Esophagus squamous epithelium (tissue), 5 donors: ENCODE measurements at places on chromosomes 7 and 10.

DNA sequence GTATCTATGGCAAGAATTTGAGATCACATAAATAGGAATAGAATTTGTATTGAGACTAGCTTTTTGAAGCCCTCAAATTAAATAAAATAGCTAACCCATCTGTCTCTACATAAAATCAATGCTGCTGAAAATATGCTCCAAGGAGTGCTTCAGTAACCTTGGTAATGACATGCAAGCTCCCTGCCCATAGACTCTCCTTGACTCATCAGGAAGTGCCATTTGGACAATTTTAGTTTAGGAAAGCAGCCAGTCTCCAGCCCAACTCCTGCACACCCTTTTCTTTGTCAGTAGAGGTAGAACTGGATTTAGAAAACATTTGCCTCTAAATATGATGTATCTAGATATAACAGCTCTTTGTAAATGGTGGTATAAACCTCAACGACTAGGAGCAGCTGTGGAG is 69.9 kb upstream of the PTPRZ1 start:
- DNase-seq: no peak

- no peak for DNase-seq
Measured at GRCh38 chr10:94200146-94200837, 162.4 kb downstream of the NOC3L start.

DNA sequence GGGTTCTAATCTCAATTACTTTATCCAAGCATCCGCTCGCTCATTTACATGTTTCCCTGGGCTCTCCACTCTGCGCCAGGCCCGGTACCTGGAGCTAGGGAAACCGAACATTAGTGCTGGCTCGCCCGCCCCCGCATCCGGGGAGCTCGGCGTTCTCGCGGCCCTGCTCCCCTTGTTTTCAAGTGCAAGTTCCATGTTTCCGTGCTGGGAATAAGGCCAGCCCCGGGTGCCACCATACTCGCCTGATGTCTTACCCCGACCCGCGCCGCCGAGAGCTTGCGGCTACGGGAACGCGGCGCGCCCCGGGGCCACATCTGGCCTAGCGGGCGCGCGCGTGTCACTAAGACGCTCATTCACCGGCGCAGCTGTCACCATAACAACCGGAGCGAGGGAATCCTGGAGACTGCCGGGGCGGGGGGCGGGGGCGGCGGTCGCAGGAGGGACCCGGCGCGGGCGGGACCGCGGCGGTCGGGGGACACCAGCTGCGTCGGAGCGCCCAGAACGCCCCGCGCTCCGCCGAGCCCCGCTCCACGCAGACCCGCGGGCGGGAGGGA is at the start of gene NEURL1:
Gene NEURL1, plus strand, starts transcription at position 344 of the 554 bp plus-strand sequence. CDS start 683 bp downstream, outside the sequence.
- DNase-seq: no peak

GRCh38 chr10:73964743-73965142 is 33.2 kb upstream of the VCL start:
- no peak for DNase-seq

DNA sequence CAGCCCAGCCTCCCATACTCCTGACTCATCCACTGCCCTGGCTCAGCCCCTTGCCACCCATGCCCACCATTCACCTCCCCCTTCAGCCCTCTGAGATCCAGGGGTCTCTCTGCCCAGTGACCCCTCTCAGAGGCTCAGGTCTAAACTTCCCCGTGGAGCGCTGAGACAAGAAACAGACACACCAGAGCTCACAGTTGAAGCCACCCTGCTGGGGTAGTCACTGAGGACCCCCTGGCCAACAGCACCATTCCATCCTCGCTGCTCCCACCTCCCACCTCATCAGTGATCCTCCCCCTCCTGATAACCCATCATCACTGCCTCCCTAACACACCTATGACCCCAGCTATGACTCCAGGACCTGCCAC is 100.7 kb downstream of the GRID1 start:
- DNase-seq: no peak

- no peak for DNase-seq
Measured at GRCh38 chr7:129821476-129821875, 131.3 kb downstream of the UBE2H start.

DNA sequence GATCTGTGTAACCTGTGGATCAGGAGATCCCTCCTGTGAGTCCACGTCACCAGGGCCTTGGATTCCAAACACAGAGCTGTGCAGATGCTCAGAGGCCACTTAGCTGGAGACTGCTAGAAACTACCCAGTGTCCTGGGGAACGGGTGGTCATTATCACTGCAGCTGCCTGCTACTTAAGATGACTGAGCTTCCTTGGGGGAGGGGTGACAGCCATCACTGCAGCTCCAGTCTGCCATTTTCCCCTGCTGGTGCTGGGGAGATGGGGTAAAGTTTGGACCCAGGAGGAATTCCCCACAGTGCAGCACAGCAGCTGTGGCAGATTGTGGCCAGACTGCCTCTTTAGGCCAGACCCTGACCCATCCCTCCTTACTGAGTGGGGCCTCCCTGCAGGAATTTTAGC is 78.8 kb upstream of the VOPP1 start:
- DNase-seq: no peak

GRCh38 chr7:157704365-157704764 is 367.6 kb downstream of the DNAJB6 start:
- no peak for DNase-seq

DNA sequence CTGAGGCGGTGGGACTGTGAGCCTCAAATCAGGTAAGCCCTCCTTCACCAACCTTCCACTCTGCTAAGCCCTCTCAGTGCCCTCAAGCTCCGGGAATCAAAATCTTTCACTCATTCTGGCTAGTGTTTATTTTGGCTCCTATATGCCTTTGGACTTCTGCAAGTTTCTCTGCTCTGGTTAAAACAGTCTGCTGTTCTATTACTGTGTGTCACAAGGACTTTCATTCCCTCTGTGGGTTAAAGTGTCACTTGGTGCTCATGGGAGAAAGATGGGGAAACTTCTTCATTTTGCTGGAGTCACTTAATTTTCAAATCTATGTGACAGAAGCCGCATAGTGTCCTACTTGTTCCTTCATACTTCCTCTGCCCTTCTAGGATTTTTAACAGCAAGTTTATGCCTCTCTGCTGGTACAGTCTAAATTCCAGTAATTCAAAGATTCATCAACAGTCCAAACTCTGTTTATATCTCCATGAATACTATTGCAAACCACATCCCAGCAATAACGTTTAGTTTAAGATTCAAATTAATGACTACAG is 61.3 kb downstream of the CD36 start:
- no peak for DNase-seq

- no peak for DNase-seq
Measured at GRCh38 chr10:71761105-71761511, 12.2 kb downstream of the VSIR start.

GRCh38 chr7:125412890-125413665 is 483.5 kb upstream of the POT1 start:
- no peak for DNase-seq

DNA sequence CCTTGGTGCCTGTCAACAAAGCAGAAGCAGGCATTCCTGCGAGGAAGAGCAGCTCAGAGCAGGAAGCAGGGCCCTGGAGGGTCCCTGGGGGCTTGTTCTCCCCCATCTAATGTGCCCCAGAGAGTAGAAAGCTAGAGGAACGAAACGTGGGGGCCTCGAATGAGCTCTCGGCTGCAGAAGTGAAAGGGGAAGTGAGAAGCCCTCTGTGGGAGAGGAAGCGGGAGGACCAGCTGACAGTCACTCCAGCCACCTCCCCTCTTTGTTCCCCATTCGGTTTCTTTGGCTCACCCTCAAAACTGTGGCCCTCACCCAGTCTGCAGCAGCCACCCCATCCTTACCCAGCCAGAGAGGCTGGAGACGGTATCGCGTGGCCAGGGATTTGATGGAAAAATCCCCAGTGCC is 25.0 kb downstream of the C10orf105 start:
- peak; percentile 24 for DNase-seq

GRCh38 chr7:51288896-51289622 is 27.6 kb downstream of the COBL start:
- DNase-seq: no peak

GRCh38 chr10:98901441-98902110 is 334.1 kb downstream of the HPSE2 start:
- no peak for DNase-seq

- DNase-seq: no peak
Measured at GRCh38 chr10:104326991-104327610, 11.2 kb downstream of the ITPRIP start.

DNA sequence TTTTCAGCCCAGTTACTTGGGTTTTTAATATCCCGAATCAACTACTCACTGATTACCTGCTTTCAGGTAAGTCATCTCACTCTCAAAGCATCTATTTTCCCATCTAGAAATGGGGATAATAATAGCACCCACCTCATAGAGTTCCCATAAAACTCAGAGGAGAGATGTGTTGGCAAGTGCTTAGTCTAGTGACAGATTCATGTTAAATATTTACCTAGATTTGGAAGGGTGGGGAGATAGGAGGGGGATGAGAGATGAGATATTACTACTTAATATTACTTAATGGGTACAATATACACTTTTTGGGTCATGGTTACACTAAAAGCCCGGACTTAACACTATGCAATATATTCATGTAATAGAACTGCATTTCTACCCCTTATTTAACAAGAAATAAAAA is 7.0 kb upstream of the A1CF start:
- no peak for DNase-seq

GRCh38 chr7:4052130-4052529 is 630.0 kb upstream of the FOXK1 start:
- DNase-seq: no peak

DNA sequence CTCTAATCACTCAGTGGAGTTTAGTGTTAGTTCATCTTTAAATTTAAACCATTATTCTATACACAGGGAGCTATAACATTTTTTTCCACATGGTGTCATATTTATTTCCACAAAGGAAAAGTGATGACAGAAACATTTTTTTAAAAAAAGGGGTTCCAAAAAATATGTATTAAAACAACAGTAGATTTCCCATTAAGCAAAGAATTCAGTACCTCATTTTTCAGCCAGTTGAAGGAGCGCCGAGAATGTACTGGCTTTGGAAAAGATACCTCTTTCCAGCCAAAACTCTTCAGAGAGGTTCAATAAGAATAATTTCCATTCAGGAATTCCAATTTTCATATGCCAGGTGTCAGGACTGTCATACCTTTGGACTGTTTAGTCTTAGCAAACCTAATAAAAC is 250.5 kb upstream of the MEOX2 start:
- no peak for DNase-seq

GRCh38 chr10:18219146-18219545 is 78.9 kb downstream of the CACNB2 start:
- no peak for DNase-seq

DNA sequence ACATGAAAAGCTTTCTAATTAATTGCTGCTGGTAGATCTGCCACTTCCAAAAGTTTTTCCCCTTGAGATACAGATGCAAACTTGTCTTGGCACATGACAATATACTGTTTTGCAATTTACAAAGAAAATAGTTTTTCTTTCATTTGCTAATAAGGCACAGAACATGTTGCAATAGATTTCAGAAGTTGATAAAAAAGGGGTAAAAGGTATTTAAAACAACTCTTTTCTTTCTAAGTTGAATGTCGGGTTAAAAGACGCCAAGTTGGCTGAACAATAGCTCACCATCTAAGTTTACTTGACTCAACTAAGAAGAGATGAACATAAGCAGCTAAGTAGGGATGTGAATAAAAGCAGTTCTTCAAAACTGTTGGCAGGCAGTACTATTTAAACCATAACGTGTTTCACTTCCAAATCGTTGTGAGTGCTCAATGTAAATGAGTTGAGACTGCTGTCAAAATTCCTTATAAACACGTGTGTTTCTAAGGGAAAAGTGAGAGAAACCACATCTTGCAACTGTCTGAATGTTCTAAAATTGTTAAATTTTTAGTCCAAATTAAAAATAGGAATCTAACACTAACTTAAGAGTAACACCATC is 14.5 kb upstream of the THSD7A start:
- DNase-seq: no peak

GRCh38 chr7:15494711-15495110 is 67.1 kb downstream of the AGMO start:
- DNase-seq: no peak

DNA sequence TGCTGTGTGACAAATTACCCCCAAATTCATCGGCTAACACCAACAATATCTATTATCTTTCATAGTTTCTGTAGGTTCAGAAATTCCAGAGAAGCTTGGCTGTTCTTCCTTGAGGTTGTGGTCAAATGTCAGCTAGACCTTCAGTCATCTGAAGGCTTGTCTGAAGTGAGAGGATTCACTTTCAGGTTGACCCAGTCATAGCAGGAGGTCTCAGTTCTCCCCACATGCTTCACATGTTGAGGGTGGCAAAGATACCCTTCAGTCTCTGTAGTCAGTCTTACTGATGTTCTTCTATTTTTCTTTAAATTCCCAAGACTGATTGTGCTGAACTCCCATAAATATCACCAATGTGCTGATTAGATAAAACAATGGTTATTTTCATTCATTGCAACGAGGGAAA is 1692.0 kb downstream of the REEP3 start:
- no peak for DNase-seq
